AG08396 (cell line): ENCODE measurements at places on chromosomes 4 and X.

GRCh38 chr4:121711263-121712000 lies 14.7 kb upstream of the ANXA5 start:
- peak; percentile 90 for DNase-seq

GRCh38 chr4:142549726-142550463 lies 296.2 kb downstream of the INPP4B start:
- peak; percentile 23 for DNase-seq

GRCh38 chrX:136806891-136807410 lies 26.2 kb upstream of the ARHGEF6 start:
- no peak for DNase-seq

DNA sequence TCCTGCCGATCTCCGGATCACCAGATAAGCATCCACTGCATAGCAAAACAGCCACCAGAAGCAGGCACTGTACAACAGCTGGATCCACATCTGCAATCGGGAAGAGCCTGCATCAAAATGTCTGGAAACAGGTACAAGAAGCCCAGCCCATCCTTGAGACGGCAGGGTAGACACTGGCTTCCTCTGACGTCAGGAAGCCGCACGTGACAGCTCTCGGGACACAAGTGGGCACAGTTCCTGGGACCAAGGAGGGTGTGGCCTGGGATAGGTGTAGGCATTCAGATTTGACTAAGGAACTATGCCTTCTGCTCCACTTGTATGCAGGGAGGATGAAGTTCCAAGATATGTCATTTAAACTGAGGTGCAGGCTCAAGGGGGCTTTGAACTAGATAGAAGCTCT lies 6.3 kb downstream of the GPR143 start:
- DNase-seq = no peak

DNA sequence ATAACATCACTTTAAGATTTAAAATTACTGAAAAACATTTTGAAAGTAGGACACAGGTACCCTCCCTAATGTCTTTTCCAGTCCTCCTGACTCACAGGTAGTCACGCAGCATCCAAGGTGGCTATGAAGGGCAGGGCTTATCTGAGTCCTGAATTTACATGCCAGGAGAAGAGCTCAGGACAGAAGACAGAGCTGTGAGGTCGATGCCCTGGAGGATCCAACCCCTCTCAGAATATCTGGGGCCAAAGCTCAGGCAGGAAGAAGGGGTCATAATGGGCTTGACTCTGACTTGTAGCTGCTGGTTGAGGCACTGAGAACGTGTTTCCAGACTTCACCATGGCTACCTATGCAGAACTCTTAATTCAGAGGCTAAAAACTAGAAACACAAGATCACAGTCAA lies 177.5 kb downstream of the AASDH start:
- DNase-seq = no peak
